Activated CD4-positive, alpha-beta T cell treated with anti-CD3 and anti-CD28 coated beads for 48 hours (primary cell): ENCODE measurements at places on chromosomes 12 and 14.

DNA sequence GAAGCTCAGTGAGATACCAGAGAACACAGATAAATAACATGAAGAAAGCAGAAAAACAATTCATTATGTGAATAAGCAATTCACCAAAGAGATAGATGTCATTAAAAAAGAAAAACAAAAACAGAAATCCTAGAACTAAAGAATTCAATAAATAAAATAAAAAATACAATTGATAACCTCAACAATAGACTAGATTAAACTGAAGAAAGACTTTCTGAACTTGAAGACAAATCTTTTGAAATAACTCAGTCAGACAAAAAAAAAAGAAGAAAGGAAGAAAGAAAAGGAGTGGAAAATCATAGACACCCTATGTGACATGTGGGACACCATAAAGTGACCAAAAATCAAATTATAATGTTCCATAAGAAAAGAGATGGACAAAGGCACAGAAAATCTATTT lies 14.0 kb upstream of the SLC38A1 start:
- DNase-seq, result no peak

DNA sequence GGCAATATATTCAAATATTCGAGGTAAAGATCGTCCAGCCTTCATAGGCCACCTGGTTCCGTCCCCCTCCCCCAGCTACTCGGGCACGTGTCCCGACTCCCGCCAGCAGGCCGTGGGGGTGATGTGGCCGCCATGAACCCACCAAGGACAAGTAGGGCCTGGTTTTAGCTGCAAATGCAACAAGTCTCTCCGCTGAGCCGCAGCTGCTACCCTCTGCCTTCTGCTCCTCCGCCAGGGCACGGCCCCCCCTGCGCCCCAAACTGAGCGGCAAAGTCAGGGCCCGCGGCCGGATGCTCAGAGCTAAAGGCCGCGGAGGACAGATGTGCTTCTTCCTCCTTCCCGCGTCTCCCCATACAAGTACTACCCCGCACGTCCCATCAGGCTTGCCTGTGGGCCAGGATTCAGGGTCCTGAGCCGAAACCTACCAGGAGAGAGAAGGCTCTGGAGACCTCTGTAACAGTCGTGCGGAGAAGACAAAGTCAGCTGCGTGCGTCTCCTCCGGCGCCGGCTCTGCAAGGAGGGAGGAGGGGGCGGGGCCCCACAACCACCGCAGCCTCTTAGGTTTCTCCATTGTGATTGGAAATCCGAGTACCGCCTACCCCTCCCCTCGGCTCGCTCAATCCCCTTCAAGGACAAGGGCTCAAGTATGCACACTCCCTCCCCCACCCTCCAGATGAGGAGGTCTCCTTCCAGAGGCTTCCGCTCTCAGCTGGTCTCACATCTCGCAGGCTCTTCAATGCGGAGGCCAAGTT lies at the start of gene LDHB:
Gene LDHB (minus strand): TSS at position 517 of the 752 bp plus-strand sequence. CDS start 3,171 bp downstream, outside the sequence.
- peak; percentile 98 for DNase-seq

GRCh38 chr12:57237596-57237931 lies 8.1 kb downstream of the SHMT2 start:
- no peak for DNase-seq

GRCh38 chr12:101042211-101042610 lies 167.8 kb downstream of the SLC5A8 start:
- DNase-seq, result no peak

DNA sequence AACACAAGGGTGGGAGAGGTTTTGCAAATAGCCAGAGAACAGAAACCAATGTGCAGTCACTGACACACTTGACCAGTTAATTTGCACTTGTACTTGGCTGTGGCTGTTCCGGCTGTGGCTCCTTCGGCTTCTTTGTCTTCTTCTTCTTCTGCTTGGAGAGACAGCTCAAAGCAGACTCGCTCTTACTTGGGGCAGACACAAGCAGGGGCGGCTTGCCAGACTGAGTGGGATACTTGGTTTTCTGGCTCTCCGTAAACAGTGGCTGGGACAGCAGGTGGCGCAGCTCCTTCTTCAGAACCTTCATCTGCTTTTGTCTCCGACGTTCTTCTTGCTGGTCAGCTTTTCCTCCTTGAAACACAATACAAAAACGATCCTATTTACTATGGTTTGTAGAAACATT lies 25.0 kb downstream of the OTUB2 start:
- no peak for DNase-seq

DNA sequence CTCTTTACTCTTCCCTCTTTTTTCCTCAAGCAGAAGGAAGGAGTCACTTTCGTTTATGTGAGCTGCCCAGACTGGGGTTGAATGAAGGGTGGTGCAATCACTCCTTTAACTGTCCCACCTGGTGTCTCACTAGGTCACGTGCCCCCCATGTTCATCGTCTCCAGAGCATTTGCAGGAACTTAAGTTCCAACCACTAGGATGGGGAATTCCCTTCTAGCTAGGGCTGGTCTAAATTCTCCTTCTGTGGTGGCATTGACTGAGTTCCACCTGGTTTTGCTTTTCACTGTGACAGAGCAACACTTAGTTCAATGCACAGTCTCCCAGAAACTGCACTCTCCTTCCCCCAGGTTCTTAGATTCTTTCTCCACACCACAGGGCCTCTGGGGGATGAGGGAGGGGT lies 9.5 kb downstream of the FANCM start:
- no peak for DNase-seq
